ENCODE measurements at places on chromosomes 2 and 18.
A peak's percentile ranks its signal among the peaks of the same experiment; 100 is the strongest.

GRCh38 chr2:240810199-240810598 is 9.8 kb downstream of the KIF1A start:
- no peak for DNase-seq

GRCh38 chr18:38458698-38459097 is 893.1 kb upstream of the CELF4 start:
- DNase-seq = no peak

- DNase-seq = no peak
Measured at GRCh38 chr2:229273723-229274338, 2.7 kb upstream of the PID1 start.

DNA sequence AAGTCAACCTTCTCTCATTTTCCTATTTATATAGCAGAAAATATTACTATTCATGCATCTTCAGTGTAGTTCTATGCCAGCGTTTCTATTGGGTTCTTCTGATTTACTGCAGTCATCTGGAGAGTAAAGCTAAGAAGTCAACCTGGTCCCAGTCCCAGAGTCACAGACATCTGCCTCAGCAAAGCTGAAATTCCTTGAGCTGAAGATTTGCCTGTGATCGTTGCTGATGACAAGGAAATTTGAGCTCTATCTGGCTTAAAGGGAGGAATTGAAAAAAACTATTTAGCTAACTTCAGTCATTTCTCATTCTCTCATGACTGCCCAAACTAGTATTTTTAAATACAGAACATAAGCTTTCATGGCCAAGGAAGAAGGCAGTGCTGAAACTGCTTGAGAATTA is 45.7 kb downstream of the RND3 start:
- no peak for DNase-seq

DNA sequence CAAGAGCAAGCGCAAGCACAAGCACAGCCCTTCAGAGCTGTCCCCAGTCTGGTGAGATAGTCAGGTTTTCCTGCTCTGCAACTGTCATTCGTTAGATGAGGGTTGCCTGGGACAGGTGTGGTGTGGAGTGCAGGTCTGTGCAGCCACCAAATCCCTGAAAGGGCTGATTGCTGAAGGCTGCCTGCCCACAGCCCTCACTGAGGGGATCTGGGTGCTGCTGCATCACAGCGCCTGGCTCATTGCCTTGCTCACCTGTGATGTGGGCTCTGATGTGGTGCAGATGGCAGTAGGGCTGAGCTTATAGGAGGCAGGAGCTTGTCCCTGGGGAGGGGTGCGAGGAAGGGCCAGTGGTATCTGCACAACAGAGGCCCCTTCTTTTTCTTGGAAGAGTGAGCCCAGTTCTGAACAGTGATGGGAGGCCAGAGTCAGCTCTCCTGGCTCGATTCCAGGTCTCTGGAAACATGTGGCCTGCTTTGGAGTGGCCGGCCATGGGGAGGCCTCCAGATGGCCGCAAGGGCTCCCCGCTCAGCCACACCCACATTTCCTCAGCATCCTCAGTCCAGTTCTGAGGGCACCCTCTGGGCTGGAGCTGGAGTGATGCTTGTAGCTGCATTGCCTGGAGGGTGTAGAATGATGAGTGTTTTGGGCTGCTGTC is 11.4 kb downstream of the UBE2F start:
- DNase-seq = no peak

DNA sequence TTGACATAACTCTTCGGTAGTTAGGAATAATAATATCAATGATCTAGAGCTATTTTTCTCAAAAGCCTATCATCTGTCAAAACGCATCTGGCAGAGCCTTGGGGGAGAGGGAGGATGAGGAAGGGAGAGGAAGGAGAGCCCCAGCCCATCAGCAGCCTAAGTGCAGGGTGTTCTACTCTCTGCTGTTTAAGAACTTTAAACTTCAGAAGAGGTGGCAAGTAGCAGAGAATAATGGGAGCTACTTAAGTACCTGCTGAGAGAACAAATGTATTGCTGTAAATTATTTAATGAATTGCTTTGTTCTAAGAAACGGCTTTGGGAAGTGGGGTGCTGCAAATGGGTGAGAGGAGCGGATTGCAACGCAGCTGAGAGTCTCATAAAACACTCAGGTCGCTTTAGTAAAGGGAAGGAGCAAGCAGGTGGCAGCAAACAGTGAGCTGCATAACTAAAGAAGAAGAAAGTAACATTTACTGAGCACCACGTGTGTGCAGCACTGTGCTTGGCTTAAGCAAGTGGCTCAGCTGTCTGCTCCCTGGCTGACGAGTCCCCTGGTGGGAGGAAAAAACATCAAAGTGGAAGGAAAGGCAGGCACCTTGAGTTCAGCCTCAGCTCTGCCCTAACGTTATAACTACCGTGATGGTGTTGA is 26.3 kb upstream of the SH3RF3 start:
- no peak for DNase-seq

GRCh38 chr2:234142530-234142929 is 92.0 kb downstream of the SPP2 start:
- no peak for DNase-seq

- DNase-seq = no peak
Measured at GRCh38 chr2:21486445-21486844, 362.7 kb downstream of the TDRD15 start.

- no peak for DNase-seq
Measured at GRCh38 chr18:50177294-50177992, 17.5 kb downstream of the MYO5B start.

DNA sequence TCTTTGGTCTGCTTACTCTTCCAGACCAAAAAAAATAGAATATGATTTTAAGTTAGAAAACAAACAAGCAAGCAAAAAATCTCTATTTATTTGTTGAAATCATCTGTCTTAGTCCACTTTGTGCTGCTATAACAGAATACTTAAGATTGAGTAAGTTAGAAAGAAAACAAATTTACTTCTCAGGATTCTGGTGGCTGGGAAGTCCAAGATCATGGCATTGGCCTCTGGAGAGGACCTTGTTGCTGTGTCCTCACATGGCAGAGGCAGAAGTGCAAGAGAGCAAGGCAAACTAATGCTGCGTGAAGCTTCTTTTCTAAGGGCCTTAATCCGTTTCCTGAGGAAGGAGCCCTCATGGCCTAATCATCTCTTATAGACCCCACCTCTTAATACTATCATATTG is 156.2 kb downstream of the SPP2 start:
- DNase-seq = no peak

DNA sequence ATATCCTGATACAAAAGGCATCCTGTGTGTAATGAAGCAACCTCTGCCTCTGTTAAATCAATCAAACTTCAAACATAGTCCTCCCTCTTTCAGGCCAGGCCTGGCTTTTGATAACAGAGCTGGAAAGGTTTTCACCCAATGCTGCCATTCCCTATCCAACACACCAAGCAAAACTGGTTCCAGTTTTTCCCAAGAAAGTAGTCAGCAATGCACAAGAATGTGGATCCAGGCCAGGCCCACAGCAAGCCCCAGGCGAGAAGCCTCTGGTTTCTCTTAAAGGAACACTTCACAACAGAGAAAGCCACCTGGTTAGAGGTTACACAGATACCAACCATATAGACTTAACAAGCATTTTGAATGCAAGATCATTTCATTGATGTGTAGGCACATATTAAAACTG is 49.2 kb upstream of the CCDC150 start:
- DNase-seq = no peak

GRCh38 chr18:62982600-62983251 is 267.4 kb downstream of the PHLPP1 start:
- DNase-seq = peak; percentile 31

GRCh38 chr18:21996351-21996826 is 173.0 kb upstream of the GATA6 start:
- DNase-seq = no peak

GRCh38 chr18:23528580-23529472 is 25.5 kb downstream of the RMC1 start:
- no peak for DNase-seq

DNA sequence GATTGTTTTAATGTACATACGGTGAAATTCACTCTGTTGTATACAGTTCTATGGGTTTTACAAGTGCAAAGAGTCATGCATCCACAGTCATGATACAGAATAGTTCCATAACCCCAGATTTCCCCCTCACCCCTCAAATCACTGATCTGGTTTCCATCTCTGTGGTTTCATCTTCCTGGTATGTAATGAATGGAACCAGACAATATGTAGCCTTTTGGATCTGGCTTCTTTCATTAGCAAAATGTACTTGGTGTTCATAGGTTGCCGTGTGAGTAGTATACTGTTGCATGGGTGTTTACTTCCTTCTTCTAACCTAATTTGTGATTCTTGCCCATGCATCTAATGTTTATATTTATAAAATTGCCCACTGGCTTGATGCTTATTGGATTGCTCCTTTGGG is 298.7 kb upstream of the NRP2 start:
- DNase-seq = no peak

- DNase-seq = no peak
Measured at GRCh38 chr2:15069149-15069548, 436.6 kb downstream of the LRATD1 start.

DNA sequence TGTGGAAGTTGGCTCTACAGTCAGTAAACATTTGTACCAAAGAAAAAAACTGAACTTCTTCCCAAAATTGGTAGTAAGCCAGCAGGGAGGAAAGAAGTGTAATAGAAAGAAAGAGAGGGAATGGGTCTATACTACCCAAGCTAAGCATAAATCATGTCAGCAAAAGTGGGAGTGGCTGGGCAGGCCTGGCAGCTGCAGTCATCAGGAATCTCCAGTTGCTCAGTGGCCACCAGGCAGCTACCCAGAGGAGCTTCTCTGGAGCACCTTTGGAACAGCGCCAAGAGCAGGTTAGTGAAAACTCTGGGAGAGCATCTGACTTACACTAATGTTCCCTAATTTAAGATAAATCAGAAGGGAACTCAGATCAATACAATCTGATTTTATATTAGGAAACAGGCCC is 14.3 kb downstream of the FRZB start:
- no peak for DNase-seq

DNA sequence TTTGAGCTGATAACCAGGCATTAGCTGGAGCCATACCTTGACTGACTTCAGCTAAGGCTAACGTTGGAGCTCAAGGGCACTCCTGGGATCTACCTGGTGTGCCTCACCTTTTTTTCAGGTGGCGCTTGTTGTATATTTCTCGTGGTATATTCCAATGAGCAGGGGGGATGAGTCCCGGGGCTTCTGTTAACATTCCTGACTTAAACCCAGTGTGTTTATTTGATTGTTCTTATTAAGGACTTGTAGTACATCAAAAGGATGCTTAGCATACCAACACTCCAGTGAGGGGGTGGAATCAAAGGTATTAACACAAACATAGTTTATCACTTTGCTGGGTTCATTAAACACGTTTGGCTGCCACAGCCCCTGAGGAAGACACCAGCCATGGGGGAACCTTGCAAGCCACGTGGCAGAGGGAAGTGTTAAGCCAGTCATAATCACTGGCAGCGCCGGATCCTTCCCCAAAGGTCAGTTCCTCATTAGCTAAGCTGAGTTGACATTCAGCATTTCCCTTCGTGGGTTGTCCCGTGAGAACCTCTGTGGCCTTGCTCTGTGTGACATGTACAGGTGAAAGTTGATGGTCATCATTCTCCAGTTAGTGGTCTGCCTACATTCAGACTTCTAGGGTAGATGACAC is 119.5 kb upstream of the MCFD2 start:
- no peak for DNase-seq

GRCh38 chr18:42746794-42747193 is 368.7 kb downstream of the RIT2 start:
- DNase-seq = no peak

DNA sequence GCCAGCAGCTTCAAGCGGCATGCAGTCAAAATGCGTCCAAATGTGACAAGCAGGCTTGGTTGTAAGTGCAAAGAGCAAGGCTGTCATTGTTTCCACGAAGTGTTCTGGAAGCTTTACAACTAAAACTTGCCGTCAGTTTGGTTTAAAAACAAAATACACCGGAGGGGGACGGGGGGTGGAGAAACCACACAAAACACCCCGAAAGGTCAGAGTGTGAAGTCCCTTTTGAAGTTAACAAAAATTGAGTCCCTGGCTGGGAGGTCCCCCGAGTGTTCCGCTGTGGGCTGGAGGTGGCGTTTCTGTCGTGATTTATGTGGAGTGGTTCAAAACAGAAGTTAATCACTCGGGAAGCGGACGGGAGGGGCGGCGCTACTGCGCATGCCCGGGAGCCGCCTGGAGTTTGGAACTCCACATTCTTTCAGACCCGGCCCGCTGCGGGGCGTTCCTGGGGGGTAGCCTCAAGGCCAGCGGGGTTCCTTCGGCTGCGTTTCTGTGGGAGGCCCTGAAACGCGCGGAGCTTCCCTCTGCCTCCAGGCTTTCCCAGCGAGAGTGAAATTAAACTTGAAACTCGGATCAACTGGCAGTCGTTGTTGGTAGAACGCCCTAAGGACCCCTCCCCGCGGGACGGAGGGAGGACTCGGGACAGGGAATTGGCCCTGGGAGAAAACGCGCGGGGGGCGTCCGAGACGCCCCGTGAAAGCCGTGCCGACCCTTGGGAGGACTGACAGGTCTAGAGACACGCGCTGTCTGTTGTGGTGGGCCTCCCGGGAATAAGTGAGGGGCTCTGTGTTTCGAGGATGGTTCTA is 1.4 kb downstream of the TGIF1 start:
- peak; percentile 82 for DNase-seq

- DNase-seq = no peak
Measured at GRCh38 chr2:156145976-156146375, 186.5 kb downstream of the NR4A2 start.

- DNase-seq = peak; percentile 71
Measured at GRCh38 chr18:79523736-79524180, 128.0 kb downstream of the NFATC1 start.

- no peak for DNase-seq
Measured at GRCh38 chr2:27887830-27888229, 2.4 kb downstream of the RBKS start.

DNA sequence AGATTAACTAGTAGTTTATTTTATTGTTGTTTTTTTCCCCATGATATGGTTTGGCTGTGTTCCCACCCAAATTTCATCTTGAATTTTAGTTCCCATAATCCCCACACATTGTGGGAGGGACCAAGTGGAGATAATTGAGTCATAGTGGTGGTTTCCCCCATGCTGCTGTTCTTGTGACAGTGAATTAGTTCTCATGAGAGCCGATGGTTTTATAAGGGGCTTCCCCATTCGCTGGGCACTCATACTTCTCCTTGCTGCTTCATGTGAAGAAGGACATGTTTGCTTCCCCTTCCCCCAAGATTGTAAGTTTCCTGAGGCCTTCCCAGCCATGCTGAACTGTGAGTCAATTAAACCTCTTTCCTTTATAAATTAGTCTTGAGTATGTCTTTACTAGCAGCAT is 36.5 kb downstream of the GALNT14 start:
- no peak for DNase-seq

GRCh38 chr2:24456599-24457556 is 34.2 kb upstream of the NCOA1 start:
- DNase-seq = no peak

DNA sequence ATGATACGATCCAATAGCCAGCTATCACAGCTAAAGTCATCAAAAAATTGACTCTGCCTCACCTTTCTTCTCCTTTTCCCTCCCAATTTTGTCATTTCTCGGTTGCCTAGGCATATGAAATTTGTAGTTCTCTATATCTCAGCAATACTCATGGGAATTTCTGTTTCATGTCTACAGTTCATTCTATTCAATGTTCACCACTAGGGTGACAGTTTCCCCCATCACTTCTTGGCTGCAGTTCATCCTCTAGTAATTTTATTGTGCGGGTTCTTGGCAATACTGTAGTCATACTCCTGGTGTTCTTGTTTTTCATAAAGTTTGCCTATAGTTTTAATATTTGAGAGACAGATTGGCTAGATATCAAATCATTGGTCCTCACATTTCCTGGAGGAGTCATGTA is 872.2 kb upstream of the ID2 start:
- no peak for DNase-seq

GRCh38 chr2:4465671-4466070 is 762.3 kb downstream of the DCDC2C start:
- DNase-seq = no peak
